Epithelial cell of proximal tubule (primary cell): ENCODE measurements at places on chromosomes 11 and 22. TPM values are rescaled to one million over a fixed set of nuclear protein-coding genes. Genes with fewer than 3 reads are reported as not detected.

The OR56A4 gene
- not detected in 2 replicates for total RNA-seq

The TEX54 gene
- not detected in 2 replicates for total RNA-seq

The AIFM3 gene
- 0.65 and 1.8 TPM in 2 replicates for total RNA-seq

The OSBP2 gene
- 1.3 and 1.7 TPM in 2 replicates for total RNA-seq

The OVOL1 gene
- total RNA-seq, result 4.8 and 12.5 TPM in 2 replicates

The CHKA gene
- 17.9 and 22.0 TPM in 2 replicates for total RNA-seq

The RAC2 gene
- total RNA-seq, result 51.9 and 58.2 TPM in 2 replicates

The FBLN1 gene
- total RNA-seq, result 21.5 and 58.5 TPM in 2 replicates

The OR51E2 gene
- not detected in 2 replicates for total RNA-seq

The IGF2 gene
- total RNA-seq, result 6.9 and 11.7 TPM in 2 replicates
